ENCODE measurements at places on chromosomes 12 and 14. TPM values are rescaled to one million over a fixed set of nuclear protein-coding genes. Genes with fewer than 3 reads are reported as not detected.

Gene SLC7A8
- 0.25 TPM for polyA plus RNA-seq

Gene RPGRIP1
- polyA plus RNA-seq: 0.14 TPM

Gene HRK
- polyA plus RNA-seq: 3.7 TPM

Gene WNT5B
- polyA plus RNA-seq: 0.33 TPM

Gene IFI27
- not detected for polyA plus RNA-seq

Gene GARIN6
- polyA plus RNA-seq: not detected

Gene CLEC2A
- polyA plus RNA-seq: not detected

Gene NEK9
- polyA plus RNA-seq: 16.9 TPM

Gene C12orf50
- not detected for polyA plus RNA-seq

Gene TNFAIP2
- polyA plus RNA-seq: not detected

Gene LRFN5
- polyA plus RNA-seq: not detected

Gene SERPINA5
- polyA plus RNA-seq: not detected

Gene SIX4
- not detected for polyA plus RNA-seq

Gene MAP3K12
- 1.4 TPM for polyA plus RNA-seq
